ENCODE measurements at places on chromosomes 12 and 14.
A peak's percentile ranks its signal among the peaks of the same experiment; 100 is the strongest.

- no peak for DNase-seq
These were observed 505.2 kb downstream of the RMST start for GRCh38 chr12:97967831-97968230.

DNA sequence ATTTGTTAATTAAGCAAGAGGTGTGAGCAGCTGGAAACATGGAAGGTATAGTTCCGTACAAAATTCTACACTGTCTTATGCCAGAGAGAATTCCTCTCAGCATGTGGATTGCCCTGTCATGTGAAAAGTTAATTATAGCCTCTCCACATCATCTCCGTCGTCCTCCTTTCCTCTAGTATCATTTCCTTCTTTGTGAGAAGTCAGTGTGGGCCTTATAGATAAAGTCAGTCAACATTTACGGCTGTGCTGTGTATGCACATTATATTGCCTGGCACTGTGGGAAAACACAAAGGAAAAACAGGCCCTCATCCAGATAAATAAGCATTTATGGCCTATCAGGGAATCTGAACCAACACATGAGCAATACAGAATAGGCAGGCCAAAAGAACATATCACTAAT, 236.6 kb downstream of the SEC23A start:
- DNase-seq = no peak

DNA sequence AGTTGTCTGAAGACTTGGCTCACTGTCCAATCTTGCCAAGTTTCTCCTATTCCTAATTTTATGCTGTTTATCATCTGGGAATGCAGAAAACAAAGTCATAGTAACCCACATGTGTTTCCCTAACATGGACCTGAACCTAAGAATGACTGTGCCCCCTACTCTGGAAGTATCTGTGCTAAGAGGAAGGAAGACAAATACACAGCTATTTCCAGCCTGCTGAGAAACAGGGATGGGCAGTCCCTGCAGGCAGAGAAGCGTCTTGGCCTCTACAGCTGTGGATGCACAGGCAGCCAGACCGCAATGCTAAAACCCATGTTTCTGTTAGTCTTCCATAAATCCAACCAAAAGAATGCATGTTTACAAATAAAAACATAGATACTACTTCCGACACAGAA, 56.2 kb downstream of the DUSP16 start:
- DNase-seq = peak; percentile 10

- peak; percentile 4 for DNase-seq
These were observed 10.0 kb downstream of the SFSWAP start for GRCh38 chr12:131720921-131721320.
